Activated CD8-positive, alpha-beta memory T cell treated with anti-CD3 and anti-CD28 coated beads, Interleukin-2, amount 10 ng/mL, durations not matched to agents 7 days and 5 days (primary cell): ENCODE measurements at places on chromosomes 11 and 22.

DNA sequence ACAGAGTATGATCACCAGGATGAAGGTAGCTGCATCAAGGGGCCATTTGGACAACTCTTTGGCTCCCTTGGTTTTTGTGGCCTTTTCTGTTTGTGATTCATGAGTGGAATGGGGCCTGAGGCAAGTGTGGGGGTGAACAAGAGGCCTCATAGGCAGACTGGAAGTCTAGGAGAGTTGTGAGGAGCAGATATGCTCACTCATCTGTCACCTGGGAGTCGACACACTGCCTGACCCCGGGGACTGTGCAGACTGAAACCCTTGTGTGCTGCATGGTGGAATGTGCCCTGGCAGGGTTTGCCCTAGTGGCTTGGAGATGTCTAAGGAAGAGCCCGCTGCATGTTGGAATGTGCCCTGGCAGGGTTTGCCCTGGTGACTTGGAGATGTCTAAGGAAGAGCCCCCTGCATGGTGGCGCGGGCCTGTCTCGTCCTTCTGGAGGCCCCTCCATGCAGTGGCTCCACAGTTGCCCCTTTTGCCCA is 60.0 kb downstream of the MED15 start:
- no peak for DNase-seq

GRCh38 chr11:27557226-27557625 is 50.7 kb upstream of the LIN7C start:
- no peak for DNase-seq

DNA sequence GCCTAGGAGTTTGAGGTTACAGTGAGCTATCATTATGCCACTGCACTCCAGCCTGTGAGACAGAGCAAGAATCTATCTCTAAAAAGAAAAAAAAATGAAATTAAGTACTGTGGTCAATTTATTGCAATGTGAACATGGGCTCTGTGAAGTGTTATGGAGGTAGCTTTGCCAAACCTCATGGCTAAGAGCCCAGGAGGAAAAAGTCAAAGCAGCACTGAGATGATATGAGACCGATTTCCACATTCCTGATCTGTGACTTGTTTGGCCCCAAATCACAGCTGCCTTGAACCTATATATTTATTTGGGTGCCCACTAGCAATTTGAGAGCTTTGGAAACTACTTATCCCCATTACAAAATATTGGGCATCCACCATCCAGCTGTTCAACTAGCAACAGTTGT is 29.8 kb upstream of the TMEM135 start:
- no peak for DNase-seq

DNA sequence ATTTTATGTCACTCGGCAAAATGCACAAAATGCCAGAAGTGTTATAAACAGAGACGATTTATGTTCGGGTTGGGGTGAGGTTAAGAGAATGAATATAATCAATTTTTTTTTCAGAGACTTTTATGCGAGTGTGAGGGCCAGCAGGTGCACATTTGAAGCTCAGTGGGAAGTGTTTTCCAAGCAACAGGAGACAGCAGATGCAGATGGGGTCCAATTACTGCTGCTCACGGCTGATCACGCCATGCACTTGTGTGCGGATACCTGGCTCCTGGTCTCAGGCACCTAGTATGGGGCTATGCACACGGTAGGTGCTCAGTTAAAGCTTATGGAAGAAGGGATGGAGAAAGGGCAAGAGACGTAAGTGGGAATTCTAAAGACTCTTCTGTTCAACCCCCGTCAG is 249.1 kb downstream of the MIAT start:
- no peak for DNase-seq

GRCh38 chr11:101586965-101587364 is 3.2 kb upstream of the TRPC6 start:
- no peak for DNase-seq
